ENCODE measurements at places on chromosomes 3 and 15.

DNA sequence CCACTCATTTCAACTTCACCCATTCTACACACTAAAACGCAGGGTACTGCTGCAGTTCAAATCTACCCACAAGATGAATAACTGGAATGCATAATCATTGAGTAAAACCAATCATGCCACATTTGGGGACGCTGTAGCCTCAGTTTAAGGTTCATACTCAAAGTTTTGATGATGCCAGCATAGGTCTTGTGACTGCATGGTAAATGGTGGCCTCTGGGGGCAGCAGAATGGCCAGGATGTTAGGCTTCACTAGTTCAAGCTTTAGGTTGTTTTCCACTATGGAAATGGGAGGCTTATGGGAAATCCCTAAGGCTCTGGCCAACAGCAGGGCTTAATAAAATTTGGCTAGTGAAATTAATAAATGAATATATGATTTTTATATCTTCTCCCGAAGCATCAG lies 104.3 kb upstream of the TSC22D2 start:
- no peak for DNase-seq

DNA sequence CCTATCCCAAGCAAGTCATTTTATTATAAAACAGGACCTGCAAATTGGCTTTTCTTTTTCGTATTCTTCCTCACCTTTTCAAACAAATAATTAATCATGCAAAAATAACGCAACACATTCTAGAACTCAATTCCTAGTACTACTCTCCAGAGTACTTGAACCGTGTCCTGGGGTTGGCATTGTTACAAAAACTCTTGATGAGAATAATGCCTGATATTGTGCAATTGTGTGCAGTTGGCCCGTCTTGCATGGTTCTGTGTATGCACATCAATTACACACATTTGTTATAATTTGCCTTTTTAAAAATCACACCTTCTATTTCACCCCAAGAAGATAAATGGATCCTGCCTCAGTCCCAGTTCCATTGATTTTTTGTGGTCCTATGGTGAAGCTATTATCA lies 205.4 kb downstream of the EPHB1 start:
- DNase-seq, result no peak

DNA sequence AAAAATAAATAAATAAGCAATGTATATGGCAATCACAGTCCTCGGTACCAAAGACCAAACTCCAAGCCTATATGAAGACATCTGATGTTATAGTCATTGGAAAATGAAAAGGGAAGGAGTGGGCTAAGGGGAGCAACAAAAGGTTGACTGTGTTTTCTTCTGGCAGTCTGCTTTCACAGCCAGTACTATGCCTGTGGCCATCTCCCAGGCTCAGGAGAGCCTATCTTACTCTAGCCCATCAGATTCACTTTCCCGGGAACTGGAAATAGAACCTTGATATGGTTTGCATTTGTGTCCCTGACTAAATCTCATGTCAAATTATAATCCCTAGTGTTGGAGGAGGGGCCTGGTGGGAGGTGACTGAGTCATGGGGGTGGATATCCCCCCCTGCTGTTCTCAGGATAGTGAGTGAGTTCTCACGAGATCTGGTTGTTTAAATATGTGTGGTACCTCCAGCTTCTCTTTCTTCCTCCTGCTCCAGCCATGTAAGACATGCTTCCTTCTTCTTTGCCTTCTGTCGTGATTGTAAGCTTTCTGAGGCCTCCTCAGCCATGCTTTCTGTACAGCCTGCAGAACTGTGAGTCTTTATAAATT lies 105.3 kb downstream of the PLCH1 start:
- DNase-seq, result no peak

- DNase-seq, result no peak
Measured at GRCh38 chr3:190552021-190552420, 38.1 kb downstream of the IL1RAP start.

DNA sequence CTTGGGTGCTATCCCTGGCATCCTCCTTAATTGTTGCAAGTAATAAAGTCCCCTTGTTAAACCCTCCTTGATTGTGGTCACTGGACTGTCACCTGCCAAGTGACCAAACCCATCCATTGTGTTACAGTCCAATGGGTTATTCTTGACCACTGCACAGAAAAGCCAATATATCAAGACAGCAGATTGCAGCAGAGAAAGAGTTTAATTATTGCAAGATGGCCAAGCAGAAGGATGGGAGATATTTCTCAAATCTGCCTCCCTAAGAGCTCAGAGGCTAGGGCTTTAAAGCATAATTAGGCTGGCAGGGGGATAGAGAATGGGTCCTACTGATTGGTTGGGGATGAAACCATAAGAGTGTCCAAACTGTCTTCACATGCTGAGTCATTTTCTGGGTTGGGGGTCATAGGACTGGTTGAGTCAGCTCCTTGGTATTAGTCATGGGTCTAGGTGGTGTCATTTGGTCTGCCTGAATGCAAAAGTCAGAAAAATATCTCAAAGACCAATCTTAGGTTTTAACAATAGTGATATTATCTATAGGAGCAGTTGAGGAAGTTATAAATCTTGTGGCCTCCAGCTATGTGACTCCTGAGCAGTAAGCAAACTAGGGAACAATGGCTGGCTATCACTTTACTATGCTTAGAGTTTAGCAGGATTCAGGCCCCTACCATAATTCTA lies 19.1 kb upstream of the XYLB start:
- DNase-seq, result no peak

- no peak for DNase-seq
Measured at GRCh38 chr3:101695779-101696372, 9.4 kb upstream of the RPL24 start.

DNA sequence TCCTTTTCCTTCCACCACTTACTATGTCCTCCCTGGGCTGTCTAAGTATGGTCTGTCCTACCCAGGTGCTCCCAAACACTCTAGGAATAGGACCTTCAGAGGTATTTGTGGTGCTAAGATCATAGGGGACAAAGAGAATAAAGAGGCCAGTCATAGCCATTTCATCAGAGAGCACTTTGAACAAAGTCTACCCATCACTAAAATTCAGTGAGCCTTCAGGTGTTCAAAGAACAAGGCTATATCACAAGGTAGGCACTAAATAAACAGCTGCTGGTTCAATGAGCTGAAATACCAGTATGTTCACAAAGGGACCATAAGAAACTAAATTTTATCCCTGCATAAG lies 38.8 kb downstream of the NBEAL2 start:
- DNase-seq, result no peak

DNA sequence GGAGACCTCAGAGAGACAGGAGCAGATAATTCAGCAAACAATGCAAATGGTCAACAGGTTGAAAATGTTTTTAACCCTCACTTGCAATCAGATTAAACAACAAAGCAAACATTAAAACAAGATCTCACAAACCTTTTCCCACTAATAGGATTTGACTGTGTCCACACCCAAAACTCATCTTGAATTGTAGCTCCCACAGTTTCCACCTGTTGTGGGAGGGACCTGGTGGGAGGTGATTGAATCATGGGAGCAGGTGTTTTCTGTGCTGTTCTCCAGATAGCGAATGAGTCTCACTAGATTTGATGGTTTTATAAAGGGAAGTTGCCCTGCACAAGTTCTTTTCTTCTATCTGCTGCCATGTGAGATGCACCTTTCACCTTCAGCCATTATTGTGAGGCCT lies 1.3 kb upstream of the LYSMD4 start:
- DNase-seq, result no peak

DNA sequence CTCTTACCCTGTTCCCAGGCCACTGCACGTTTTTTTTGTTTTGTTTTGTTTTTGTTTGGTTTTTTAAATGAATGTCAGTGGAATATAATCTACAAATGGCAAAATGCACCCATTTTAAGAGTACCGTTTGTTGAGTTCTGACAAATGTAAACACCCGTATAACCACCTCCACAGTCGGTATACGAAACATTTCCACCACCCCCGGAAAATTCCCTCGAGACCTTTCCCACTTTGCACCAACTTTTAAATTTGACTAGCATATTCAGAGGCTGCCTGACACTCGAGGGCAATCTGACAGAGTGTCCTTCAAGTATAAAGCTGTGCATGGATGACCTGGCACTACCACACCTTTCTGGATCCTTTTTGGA lies 613 bp upstream of the ARHGEF3 start:
- DNase-seq, result no peak

DNA sequence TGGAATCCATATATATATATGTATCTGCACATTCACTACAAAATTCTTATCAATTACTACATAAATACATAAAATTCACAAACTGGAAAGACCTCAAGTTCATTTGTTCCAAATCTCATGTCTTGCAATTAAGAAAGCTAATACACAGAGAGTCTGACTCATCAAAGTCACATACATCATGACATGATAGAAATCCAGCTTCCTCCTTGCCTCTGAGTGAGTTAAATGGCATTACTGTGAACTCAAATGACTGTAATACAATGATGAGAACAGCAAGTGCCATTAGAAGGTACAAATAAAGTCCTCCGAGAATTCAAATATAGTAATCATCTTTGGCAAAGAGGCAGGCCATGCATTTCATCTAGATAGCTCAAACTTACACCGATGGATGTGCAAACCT lies 55.1 kb upstream of the AGTR1 start:
- DNase-seq, result no peak

DNA sequence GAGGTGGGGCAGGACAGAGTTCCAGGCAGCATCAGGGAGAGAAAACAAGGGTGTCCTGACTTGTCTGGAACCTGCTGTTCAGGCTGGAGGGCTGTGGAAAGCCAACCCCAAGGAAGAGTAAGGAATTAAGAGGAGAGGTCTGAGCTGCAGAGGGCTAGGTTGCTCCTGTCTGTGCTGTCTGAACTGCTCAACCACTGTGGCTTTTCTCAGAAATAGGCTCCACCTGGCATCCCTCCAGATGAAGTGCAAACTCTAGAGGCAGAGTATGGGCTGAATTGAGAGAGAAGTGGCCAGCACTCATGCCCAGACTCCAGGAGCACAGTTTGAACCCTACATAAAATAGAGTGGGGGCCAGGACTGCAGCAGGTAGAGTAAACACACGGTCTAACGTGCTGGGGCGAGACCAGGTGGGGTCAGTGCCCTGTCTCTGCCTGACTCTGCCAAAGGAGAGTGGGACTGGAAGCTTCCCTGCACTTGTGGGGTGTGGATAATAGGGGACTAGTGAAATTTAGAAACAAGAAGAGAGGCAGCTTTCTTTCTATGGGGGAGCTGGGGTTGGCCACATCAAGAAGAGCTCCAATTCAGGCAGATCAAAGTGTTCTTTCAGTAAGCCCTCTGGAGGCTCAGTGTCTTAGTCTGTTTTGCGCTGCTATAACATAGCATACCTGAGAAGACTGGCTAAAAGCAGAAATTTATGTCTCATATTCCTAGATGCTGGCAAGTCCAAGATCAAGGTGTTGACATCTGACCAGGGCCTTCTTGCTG lies 28.0 kb upstream of the MNS1 start:
- DNase-seq, result no peak

GRCh38 chr15:58521293-58521991 lies 89.7 kb downstream of the LIPC start:
- no peak for DNase-seq

DNA sequence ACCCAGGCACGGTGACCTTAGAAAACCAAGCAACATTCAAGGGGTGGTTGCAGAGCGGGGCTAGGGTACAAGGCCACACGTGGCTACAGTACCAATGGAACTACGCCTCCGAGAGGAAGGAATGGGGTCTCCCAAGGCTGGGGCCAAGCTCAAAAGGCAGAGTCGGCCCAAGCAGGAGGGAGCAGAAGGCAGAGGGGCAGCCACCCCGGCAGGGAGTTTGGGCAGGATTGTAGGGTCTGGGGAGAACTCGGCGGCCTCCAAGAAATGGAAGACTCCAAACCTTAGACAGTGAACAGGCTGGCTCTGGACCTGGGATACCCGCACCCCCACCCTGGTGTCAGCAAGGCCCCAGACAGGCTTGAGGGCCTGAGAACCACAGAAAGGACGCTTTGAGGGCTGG lies 28.7 kb downstream of the ATRIP start:
- DNase-seq, result no peak

GRCh38 chr15:38072348-38073177 lies 138.1 kb downstream of the TMCO5A start:
- no peak for DNase-seq

- no peak for DNase-seq
Measured at GRCh38 chr3:141064255-141064926, 13.2 kb downstream of the SPSB4 start.

All from stimulated activated CD4-positive, alpha-beta T cell treated with anti-CD3 and anti-CD28 coated beads, Interleukin-12 subunit alpha, Interleukin-12 subunit beta, amount 100 ng/mL, for 4 hours (primary cell).